ENCODE measurements at places on chromosomes 16 and 17.

DNA sequence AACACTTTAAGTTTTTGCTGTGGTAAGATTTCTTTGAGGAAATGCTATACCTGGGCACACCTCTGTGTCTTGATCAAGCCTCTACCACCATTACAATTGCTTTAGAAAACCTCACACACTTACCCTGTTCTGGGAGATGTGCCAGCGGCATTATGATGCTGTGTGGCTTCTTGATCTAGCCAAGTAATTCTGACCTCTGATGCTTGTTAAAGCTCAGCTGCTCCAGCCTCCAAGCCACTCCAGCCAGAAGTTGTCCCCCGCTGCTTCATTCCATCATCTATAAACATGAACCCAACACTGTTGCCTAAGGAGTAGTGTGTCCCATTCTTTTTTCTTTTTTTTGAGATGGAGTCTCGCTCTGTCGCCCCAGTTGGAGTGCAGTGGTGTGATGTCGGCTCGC is 60.1 kb downstream of the CYLD start:
- DNase-seq: no peak

- peak; percentile 33 for DNase-seq
Measured at GRCh38 chr16:85651629-85652430, 36.9 kb downstream of the GINS2 start.

DNA sequence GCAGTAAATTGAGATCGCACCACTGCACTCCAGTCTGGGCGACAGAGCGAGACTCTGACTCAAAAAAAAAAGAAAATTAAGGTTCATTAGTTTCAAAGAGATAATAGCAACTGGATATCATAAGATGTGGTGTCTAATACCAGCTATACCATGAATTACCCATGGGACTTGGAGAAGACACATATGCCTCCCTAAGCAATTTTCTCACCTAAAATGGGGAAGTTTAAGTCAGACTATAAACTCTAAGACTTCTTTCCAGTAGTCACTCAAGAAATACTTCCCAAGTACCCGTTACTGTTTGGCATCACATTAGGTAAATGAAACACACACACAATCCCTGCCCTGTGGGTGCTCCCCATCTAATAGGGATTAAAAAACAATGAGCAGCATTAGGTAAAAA is 22.6 kb downstream of the SMURF2 start:
- no peak for DNase-seq

GRCh38 chr17:49775546-49776260 is 11.8 kb upstream of the FAM117A start:
- no peak for DNase-seq

GRCh38 chr17:17344507-17345293 is 41.5 kb downstream of the NT5M start:
- DNase-seq: no peak

DNA sequence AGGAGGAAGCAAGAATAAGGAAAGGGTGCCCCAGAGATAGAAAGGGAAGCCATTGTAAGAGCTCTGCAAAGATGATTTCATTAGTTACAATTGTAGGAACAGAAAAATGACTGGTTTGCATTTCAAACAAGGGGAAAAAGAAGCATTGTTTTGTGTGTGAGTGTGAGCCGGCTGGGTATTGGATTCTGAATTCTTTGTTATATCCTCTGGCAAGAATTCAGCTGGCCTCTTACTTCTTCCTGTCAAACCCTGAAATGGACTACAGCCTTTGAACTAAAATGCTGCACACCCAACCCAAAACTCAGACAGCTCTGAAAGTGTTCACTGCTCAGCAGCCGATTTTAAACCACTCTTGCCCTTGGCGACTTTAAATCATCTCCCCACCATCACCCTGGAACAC is 461.3 kb downstream of the PMP22 start:
- DNase-seq: no peak

GRCh38 chr16:19657831-19658230 is 60.2 kb downstream of the KNOP1 start:
- DNase-seq: no peak

DNA sequence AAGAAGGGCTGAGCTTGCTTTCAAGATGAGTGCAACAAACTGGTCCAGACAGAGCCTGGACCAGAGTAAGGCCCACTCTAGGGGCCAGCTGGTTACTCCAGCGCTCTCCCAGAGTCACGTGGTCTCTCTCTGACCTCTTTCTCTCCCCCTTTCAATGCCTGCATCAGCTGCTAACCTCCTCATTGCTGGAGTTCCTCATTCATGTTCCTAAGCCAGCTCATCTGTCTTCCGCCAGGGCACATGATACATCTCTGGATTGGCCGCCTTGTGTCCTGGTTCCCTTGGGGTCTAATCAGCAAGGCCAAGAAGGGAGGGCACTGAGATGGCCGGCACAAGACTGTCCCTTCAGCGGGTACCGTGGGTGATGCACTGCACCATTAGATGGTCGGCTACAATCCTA is 26.9 kb upstream of the ZFP90 start:
- DNase-seq: no peak

DNA sequence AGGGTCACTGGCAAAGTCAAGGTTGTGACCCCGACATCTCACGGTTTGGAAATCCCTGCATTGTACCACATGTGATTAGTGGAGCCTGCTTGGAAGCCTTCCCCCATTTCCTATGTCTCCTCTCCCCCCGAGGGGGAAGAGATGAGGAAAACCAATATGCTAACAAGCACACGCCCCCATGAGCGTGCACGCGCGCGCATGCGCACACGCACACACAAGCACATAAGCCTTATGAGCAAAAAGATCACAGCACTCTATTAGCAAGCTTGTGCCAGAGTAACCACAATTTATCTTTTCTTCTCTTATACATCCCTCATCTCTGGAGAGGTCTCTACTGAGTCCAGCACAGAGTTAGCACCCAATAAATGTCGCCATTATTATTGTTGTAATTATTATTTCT is 31.8 kb upstream of the MMP2 start:
- no peak for DNase-seq

DNA sequence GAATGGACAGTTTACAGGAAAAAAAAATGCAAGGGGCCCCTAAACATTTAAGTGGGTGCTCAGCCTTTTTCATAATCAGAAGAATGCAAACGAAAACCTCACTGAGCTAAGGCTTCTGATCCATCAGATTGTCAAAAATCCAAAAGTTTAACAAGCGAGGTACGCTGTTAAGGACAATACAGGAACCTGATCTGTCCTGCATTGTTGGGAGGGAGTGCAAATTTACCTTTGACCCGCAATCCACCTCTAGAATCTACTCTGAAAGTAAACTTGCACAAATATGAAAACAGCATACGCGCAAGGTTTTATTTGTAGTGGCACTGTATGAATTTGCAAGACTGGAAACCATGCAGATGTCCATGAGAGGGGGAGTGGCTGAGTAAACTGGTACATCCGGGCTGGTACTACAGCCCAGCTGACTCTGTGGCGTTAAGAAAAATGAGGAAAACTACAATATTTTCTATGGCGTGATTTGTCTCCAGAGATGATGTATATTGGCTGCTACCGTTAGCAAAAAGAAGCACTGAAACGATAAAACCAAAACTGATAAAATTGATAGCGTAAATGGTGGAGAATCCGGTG is 28.8 kb upstream of the ST6GALNAC1 start:
- no peak for DNase-seq

DNA sequence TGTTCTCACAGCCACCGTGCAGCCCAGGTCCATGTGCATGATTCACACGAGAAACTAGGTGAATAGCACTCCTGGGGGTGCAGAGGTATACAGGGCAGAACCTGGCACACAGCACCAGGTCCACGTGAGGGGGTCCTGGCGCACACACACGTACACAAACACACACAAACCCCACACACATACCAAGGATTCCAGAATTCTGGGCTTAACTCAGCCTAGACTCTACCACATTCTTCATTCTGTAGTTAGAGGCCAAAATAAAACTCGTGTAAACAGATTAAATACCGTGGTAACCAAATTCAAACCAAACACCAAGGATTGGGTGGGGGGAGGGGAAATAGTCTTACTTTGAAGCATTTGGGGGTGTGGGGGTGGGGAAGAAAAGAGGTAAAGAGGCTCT is 58.5 kb downstream of the XYLT1 start:
- no peak for DNase-seq

DNA sequence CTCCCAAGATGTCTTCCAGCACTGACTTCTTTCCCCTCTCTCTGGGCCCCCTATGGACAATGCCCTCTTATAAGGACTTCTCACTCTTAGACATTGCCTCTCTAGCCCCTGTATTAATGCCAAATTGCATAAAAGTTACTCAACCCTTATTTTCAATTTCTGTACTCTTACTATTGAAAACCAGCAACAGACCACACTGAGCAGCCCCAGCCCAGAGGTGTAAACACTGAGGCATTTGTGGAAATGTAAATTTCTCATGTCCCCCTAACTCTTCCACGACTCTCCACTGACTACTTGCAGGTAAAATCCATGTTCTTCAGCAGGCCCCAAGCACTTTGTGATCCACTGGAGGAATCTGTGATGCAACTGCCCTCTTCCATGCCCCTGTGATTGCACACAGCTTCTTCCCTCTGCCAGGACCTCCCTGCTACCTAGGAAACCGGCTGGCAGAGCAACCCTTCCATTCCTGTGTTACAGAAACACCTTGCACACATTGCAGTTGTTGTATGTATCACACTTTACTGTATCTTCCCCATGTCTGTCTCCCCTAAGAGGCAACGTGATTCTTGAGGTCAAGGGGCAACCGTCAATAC is 4.4 kb downstream of the N4BP1 start:
- DNase-seq: no peak

GRCh38 chr17:73342541-73343167 is 30.9 kb upstream of the CDC42EP4 start:
- DNase-seq: peak; percentile 68

DNA sequence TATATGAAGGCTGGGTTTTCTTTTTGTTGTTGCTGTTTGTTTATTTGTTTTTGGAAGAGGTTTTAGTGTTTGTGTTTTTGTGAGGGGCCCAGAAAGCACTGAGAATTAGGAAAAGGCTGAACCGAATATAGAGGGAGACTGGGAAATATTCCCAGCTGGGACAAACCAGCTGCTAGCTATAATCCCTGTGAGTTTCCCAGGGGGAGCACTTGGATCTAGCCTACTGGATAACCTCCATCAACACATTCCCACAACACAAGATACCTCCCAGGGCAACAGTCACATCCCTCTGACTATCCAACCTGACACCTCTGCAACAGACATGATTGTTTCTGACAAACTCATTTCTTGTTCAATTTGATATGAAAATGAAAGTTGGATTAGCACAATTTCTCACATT is 16.7 kb downstream of the CDH11 start:
- no peak for DNase-seq

GRCh38 chr17:50690887-50691549 is 16.7 kb downstream of the ANKRD40 start:
- no peak for DNase-seq

DNA sequence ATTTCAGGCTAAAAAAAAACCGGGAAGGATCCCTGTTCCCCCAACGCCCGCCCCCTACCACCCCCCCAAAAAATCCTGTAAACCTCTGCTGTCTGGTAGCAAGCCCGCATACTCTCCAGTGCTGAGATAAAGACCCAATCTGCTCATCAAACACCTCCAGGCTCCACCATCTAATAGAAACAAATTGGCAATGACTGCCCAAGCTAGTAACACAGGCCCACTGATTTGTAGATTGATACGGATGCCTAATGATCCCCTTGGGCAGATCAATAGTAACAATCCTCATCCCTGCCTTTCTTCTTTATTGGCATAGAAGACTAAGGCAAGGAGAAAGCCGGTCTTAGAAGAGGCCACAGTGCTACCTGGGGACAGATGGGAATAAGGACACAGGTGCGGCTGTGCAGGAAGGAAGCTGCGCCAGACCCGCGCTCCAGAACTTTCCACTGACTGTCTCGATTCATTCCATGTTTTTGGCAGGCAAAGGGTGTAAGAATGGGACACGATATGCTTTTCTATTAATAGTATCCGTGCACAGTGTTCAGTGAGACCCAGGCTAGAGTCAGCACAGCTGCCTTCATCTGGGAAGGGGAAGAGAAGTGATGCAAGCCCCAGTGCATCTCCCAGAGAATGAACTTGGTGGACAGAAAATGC is 407.6 kb upstream of the PSMD7 start:
- no peak for DNase-seq

GRCh38 chr17:34582185-34582900 is 3.0 kb downstream of the TMEM132E start:
- DNase-seq: no peak

- DNase-seq: no peak
Measured at GRCh38 chr16:55565086-55565485, 1.4 kb upstream of the CAPNS2 start.

DNA sequence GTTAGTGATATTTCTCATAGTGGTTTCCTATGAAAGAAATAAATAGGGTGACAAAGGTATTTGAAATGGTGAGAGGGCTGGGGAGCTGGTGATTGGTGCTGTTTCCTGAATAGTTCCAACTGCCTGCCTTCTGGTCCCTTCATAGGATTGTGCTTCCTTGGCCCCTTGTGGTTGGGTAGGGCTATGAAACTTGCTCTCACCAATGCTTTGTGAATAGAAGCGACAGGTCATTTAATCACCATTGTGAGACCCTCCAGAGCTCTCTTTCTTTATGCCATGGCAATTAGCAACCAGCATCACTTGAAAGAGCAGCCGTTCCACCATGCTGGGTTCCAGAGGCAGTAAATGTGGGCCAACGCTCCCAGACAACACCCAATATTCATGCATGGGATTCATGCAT is 23.7 kb upstream of the WWOX start:
- DNase-seq: no peak

GRCh38 chr17:42678951-42679491 is 2.2 kb upstream of the PLEKHH3 start:
- DNase-seq: peak; percentile 79

DNA sequence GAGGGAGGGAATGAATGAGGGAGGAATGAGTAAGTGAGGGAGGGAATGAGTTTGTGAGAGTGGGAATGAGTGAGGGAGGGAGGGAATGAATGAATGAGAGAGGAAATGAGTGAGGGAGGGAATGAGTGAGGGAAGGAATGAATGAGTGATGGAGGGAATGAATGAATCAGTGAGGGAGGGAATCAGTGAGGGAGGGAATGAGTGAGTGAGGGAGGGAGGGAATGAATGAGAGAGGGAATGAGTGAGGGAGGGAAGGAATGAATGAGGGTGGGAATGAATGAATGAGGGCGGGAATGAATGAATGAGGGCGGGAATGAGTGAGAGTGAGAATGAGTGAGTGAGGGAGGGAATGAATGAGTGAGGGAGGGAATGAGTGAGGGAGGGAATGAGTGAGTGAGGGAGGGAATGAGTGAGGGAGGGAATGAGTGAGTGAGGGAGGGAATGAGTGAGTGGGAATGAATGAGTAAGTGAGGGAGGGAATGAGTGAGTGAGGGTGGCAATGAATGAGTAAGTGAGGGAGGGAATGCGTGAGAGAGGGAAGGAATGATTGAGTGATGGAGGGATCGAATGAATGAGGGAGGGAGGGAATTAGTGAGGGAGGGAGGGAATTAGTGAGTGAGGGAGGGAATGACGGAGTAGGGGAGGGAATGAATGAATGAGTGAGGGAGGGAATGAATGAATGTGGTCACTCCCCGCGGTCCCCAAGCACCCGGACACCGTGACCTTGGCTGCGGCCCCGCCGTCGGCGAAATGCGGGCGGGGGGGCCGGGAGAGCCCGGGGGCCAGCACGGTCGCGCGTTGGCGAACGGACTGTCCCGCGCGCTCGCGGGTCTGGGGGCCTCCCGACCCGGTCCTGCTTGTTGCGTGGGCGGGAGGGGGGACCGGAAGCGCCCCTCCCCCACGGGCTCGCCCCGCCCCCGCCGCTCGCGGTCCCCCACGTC is 1.1 kb upstream of the UBE2I start:
- peak; percentile 72 for DNase-seq

- no peak for DNase-seq
Measured at GRCh38 chr16:48596326-48596725, 13.7 kb downstream of the N4BP1 start.

- DNase-seq: no peak
Measured at GRCh38 chr17:43431714-43432523, 33.1 kb downstream of the ARL4D start.

GRCh38 chr17:36592316-36592715 is 637 bp downstream of the DHRS11 start:
- DNase-seq: no peak

Measured in mesenchymal stem cell (in vitro differentiated cells and primary cell).